Right renal cortex interstitium (tissue), 3 donors: ENCODE measurements at places on chromosomes 1 and 21.

- DNase-seq: no peak
These were observed 23.9 kb downstream of the COL6A1 start for GRCh38 chr21:46005481-46005881.

GRCh38 chr21:14688412-14688811 is 142.3 kb upstream of the SAMSN1 start:
- DNase-seq: no peak

- DNase-seq: no peak
These were observed 43.5 kb upstream of the NEK7 start for GRCh38 chr1:198113342-198113750.

DNA sequence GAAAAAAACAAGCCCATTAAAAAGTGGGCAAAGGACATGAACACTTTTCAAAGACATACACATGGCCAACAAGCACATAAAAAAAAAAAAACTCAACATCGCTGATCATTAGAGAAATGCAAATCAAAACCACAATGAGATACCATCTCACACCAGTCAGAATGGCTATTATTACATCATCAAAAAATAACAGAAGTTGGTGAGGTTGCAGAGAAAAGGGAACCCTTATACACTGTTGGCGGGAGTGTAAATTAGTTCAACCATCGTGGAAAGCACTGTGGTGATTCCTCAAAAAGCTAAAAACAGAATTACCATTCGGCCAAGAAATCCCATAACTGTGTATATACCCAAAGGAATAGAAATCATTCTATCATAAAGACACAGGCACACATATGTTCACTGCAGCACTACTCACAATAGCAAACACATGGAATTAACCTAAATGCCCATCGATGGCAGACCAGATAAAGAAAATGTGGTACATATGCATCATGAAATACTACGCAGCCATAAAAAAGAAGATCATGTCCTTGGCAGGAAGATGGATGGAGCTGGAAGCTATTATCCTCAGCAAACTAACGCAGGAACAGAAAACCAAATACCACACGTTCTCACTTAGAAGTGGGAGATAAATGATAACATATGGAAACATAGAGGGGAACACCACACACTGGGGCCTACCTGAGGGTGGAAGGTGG is 70.1 kb downstream of the INTS7 start:
- no peak for DNase-seq

DNA sequence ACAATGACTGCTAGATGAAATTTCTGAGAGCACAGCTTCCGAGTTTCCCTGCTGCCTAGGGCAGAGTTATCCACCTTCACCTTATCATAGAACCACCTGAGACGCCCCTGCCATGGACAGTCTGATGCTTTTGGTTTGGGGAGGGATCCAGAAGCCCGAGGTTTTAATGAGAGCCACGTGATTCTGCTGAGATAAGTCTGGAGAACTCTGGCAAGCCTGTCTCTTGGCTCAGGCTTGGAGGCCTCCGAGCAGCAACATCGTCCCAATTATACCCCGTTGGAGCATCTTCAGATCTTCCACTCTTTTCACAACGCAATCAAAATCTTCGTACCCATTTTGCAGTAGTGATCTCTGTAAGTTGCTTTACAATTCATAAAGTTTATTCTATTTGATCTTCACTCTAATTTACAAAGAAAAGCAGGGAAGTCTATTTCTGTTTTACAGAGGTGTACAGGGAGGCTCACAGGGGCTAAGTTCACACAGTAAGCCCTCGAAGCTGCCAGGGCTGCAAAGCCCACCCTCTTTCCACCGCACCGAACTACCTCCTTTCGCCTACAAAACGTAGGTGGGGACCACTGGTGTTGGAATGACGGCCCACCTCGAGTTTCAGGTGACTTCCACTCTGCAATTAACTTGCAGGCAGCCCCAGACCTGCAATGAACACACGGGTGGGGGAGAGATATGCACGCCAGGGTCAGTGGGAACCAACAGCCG is 513 bp upstream of the HHAT start:
- no peak for DNase-seq

DNA sequence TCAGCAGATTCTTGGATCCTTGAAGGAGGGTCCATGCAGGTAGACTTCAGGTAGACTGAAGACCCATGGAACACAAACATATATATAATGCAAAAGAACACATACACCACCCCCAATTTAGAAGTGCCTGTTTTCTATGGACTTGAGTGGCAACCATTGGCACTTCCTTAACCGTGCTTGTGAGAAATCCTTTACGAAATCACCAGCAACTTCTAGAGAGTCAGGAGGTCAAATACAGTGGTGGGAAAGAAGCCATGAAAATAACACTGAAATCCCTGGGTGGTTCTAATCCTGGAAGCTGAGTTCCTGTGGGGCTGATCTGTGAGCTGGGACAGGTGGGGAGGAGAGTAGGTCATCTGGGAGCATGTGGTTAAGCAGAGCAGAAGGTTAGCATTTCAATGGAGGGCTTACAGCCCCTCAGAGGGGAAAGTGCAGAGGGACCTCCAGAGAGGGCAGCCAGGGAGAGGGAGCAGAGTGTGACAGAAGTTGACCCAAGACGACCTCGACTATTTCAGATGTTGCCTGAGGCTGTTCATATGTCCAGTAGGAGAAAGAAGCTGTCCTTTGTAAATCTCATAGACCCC is 13.0 kb upstream of the IL10 start:
- no peak for DNase-seq

GRCh38 chr1:6489799-6490180 is 1.7 kb downstream of the PLEKHG5 start:
- DNase-seq: no peak

- no peak for DNase-seq
These were observed 757 bp upstream of the SPSB1 start for GRCh38 chr1:9291914-9292360.
